COLO829 (cell line): ENCODE measurements at places on chromosomes 11 and 22.
A peak's percentile ranks its signal among the peaks of the same experiment; 100 is the strongest.

DNA sequence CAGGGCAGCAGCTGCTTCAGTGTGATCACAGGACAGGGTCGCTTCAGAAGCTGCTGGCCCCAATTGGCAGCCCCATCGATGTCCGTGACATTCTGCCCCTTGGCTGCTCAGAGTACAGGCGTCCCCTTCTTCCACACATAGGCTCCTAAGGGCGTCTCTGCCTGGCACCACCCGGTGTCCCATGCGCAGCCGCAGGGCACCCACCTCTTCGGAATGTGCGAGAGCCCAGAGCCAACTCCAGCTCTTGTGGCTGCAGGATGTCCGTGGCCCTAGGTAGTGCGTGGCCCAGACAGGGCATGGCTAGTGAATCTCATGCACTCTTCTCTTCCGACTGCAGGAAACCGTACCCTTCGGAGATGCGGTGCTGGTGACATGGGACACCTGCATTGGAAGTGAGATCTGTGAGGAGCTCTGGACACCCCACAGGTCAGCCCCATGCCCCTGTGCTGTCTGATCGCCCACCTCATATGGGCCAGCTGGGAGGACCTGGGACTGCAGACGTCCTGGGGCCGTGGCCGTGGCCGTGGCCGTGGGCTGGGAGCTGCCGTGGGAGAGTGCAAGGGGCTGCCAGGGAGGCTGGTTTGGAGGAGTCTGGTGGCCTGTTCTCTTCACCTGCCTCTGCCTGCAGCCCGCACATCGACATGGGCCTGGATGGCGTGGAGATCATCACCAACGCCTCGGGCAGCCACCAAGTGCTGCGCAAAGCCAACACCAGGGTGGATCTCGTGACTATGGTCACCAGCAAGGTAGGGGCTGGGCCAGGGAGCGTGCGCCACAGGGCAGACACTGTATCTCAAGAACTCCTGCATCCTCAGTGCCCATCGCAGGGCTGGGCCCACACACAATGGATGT is 20.2 kb downstream of the NADSYN1 start:
- DNase-seq: no peak

GRCh38 chr11:75827562-75827961 is 12.6 kb downstream of the UVRAG start:
- DNase-seq: no peak

DNA sequence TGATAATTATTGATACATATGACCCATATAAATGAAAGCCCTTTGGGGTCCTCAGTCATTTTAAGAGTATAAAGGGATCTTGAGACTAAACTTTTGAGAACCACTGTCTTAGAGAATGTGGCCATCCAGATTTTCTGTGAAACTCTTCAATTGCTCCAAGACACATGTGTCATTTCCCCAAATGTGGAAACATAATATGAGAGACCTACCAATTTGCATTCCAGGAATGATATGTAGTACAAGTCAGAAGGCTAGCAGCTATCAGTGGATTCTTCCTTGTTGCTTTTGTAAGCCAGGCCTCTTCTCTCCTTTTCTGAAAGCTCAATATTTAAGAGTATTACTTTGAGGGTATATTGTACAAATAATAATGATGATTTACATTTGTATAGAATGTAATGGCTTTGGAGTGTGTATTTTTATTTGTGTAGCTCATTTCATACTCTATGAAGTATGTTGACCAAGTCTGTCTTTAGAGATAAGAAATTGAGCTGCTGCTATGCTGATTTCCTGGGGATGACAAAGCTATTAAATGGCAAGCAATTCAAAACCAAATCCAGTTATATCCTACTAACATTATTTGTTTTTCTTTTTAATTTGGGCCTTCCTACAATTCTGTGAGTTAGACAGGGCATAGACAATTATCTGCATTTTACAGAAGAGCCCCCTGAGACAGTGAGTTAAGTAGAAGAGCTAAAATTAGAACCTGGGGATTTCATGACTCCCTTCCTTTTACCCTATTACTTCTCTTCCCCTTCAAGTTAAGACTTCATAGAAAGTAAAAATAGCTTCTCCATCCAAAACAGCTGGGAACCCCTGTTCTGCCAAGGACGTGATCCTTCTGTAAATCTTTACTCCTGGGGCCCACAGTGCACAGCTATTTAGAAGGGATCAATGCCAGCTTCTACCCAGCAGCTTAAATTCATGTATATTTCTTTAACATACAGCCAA is 131.9 kb downstream of the WNT11 start:
- no peak for DNase-seq

GRCh38 chr11:94926698-94927237 is 46.6 kb downstream of the CWC15 start:
- DNase-seq: peak; percentile 94

GRCh38 chr11:14422052-14422813 is 63.2 kb upstream of the RRAS2 start:
- DNase-seq: peak; percentile 42

- DNase-seq: peak; percentile 90
Observed at GRCh38 chr22:39723899-39724351, 153.4 kb downstream of the CACNA1I start.

DNA sequence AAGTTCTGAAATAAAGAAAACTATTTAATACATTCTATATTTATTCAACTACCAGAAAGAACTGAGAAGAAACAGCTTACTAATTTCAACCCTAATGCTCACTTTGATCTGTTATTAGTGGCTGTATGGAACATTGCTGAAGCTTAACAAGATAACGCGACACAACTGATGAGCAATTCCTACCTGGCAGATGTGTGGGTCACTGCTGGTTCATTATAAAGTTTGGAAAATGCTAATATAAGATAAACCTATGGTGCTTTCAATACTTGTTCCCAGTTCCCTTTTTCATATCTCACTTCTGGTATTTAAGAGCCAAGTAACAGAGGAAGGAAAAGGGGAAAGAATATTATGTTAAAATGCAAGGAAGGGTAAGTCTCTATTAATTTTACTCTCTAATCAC is 10.5 kb downstream of the CTSC start:
- DNase-seq: no peak

DNA sequence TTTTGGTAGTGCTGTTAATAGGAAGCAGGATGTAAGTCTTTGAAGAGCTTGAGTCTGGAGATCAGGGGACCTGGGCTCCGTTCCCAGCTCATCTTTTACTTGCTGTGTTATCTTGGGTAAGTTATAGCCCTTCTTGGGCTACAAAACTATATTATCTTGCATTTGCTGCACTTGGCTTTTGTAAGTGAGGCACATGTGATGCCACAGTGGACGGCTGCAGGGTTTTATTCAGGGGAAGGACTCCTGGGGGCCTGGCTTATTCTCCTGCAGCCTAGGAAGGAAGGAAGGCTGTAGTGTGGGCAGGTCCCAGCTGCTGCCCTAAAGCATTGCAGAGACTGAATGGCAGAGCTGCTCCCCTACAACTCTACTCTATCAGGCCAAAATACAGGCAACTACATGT is 6.4 kb downstream of the CD82 start:
- no peak for DNase-seq

DNA sequence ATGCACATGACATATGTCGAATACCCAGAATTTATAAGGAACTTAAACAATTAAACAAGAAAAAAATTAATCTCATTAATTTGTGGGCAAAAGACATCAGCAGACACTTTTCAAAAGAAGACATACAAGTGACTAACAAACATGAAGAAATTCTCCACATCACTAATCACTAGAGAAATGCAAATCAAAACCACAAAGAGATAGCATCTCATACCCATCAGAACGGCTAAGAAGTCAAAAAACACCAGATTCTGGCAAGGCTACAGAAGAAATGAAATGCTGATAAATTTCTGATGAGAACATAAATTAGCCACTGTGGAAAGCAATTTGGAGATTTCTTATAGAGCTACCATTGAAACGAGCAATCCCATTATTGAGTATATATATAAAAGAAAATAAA is 210.6 kb upstream of the LUZP2 start:
- no peak for DNase-seq

GRCh38 chr11:23903044-23903704 is 593.7 kb upstream of the LUZP2 start:
- peak; percentile 30 for DNase-seq

GRCh38 chr11:73313652-73314051 is 5.6 kb downstream of the ARHGEF17 start:
- DNase-seq: no peak

DNA sequence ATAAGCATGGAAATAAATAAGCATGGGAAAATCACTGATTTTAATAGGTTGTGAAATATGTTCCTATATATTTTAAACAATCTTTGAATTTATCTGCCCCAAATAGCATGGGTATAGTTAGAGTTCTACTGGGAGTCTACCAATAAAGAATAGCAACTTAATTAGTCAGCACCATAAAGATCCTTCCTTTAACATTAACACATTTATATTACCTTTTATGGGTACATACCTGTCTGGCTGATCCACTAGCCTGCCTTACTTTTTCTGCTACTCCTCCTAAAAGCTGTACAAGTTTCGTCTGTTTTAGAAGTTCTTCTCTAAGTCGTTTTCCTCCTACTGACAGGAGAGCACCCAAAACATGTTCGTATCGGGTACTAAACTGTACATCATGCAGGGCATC is 39.8 kb upstream of the RPS13 start:
- DNase-seq: no peak

GRCh38 chr11:69569306-69570200 is 71.4 kb upstream of the CCND1 start:
- DNase-seq: no peak

DNA sequence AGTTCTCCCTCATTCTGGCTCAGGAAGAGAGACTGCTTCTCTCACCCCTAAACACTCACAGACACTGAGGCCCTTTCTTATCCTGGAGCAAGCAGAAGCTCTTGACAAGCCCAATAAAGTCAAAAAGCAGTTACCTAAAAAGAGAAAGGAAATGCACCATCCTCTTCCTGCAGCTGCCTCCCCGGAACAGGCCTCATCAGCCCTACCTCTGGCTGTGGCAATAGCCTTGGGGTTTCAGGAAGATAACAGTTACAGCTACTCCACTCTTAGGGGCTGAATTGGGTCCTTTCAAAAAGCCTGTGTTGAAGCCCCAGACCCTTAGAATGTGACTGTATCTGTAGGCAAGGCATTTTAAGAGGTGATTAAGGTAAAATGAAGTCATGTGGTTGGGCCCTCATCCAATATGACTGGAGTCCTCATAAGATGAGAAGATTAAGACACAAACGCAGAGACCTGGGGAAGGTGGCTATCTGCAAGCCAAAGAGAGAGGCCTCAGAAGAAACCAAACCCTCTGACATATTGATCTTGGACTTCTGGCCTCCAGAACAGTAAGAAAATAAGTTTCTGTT is 3.5 kb upstream of the LGALS12 start:
- no peak for DNase-seq

DNA sequence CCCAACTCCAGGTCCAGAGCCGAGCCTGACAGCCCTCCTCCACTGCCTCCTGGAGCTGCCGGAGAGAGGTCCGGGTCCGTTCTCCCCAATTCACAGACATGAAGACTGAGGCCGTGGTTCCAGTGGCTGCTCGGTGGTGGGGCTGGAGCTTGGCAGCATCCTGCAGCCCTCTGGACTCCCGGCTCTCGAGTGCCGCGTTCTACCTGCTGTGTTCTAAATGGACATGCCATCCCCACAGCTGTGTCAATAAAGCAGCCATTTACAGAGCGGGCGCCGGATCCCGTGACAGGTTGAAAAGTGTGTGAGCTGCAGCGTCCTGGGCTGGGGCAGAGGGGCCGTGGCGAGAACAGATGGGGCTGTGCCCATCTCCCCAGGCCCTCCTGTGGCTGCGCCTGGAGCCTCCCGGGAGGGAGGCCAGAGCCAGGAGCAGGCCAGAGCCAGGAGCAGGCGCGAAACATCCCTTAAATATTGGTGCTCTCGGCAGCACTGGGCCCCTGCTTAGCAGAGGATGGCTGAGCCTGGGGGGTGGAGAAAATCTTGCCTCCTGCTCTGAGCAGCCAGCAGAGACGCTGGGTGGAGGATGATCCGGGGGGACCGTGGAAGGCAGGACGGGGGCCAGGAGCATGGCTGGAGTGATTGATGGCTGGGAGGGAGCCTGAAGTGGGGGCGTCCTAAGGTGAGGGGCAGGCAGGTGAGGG is 46.2 kb downstream of the FLRT1 start:
- no peak for DNase-seq

- DNase-seq: no peak
Observed at GRCh38 chr11:128902515-128903066, 11.4 kb downstream of the KCNJ5 start.

- no peak for DNase-seq
Observed at GRCh38 chr22:48277868-48278581, 1515.6 kb downstream of the TBC1D22A start.
